ENCODE measurements at places on chromosomes 16 and 17.

DNA sequence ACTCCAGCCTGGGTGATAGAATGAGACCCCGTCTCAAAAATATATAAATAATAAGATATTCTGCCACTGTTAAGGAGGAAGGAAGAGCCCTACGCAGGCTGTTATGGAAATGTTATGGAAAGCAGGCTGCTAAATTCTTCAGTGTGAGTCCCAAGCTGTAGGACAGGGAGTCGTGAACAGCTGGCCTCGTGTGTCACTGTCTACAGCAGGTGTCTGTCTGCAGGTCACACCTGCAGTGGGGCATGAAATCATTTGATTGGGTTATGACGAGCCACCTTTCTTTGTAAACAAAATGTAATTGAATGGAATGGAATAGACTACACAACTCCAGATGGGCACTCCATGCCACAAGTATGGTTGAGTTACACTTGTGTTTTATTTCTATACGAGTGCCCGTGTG is 15.6 kb upstream of the LITAF start:
- DNase-seq, result no peak

DNA sequence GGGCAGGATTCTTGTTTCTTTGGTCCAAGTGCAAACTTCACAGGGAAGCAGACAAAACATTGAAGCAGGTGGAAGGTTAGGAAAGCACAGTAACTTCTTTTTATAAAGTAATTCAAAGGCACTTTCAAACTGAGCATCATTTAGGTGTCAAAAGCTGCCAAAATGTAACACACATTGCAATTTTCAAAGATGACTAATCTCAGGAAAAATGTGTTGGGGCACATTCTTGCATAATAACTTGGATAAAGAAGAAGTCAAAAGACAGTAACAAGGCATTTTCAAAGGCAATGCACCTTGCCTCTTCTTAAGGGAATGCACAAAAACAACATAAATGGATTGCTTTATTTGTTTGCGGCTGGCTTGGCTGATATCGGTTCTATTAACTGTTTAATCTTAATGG is 3.6 kb downstream of the KCNJ2 start:
- DNase-seq, result no peak

DNA sequence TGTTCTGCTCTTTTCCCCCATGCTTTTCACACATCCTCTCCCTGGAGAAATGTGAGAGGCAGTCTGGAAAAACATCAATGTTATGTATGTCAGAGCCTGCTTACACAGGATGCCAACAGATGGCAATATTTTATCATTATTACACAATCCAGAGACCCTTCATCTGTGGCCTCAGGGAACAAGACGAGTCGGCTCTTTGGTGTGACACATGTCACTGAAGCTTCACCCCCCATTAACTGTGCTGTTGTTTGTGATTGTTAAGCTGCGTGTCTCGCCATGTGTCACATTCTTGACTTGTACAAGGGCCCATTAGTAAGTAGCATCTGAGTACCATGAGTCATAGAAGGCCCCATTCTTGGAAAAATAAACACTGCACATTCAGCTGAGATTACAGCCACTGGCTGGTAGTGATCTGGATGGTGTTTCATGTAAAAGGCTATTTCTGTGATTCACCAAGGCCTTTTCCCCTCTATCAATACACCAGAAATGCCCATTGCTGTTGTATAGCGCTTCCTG is 682.1 kb upstream of the SOX9 start:
- DNase-seq, result no peak

DNA sequence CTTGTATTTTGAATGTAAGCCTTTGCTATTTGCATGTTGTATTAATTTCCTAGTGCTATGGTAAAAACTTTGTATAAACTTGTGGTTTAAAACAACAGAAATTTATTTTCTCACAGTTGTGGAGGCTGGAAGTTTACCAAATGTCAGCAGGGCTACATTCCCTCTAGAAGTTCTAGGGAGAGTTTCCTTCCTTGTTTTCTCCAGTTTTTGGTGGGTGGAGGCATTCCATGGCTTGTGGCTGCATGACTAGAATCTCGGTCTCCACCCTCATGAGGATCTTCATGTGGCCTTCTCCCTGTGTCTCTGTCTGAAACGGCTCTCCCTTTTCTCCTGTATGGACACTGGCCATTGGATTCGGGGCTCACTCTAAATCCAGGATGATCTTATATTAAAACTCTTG is 482.2 kb upstream of the GOT2 start:
- DNase-seq, result no peak

Data from nucleus accumbens (tissue), 56 donors.